ENCODE measurements at places on chromosomes 13 and 19.

GRCh38 chr13:45511310-45512097, 46.8 kb downstream of the COG3 start:
- no peak overlapping the region for H3K4me3 ChIP-seq
- DNase-seq, result no peak
- H3K27me3 ChIP-seq, result no peaks in the 10 kb centered on the region
- H3K4me1 ChIP-seq, result no peaks in the 10 kb centered on the region

GRCh38 chr13:98619556-98619955, 42.6 kb upstream of the STK24 start:
- H3K4me1 ChIP-seq, result peaks cover 5% of the 10 kb centered on the region
- H3K36me3 ChIP-seq, result no peaks in the 10 kb centered on the region
- H3K27ac ChIP-seq, result no peak overlapping the region
- no peak overlapping the region for H3K4me3 ChIP-seq

GRCh38 chr19:18257503-18258470, 16.5 kb downstream of the IQCN start:
- no peaks in the 10 kb centered on the region for H3K27me3 ChIP-seq
- peaks cover 29% of the 10 kb centered on the region for H3K36me3 ChIP-seq
- no peak overlapping the region for H3K4me3 ChIP-seq
- no peak overlapping the region for H3K27ac ChIP-seq
- no peaks in the 10 kb centered on the region for H3K4me1 ChIP-seq

- no peak overlapping the region for H3K27ac ChIP-seq
- no peaks in the 10 kb centered on the region for H3K27me3 ChIP-seq
- DNase-seq, result no peak
- H3K4me1 ChIP-seq, result no peaks in the 10 kb centered on the region
- no peaks in the 10 kb centered on the region for H3K36me3 ChIP-seq
Observed at GRCh38 chr13:61156753-61157152, 258.9 kb downstream of the PCDH20 start.

- no peak overlapping the region for H3K4me3 ChIP-seq
- H3K27ac ChIP-seq, result no peak overlapping the region
- no peaks in the 10 kb centered on the region for H3K36me3 ChIP-seq
Observed at GRCh38 chr13:24738366-24738847, 25.6 kb upstream of the RNF17 start.

DNA sequence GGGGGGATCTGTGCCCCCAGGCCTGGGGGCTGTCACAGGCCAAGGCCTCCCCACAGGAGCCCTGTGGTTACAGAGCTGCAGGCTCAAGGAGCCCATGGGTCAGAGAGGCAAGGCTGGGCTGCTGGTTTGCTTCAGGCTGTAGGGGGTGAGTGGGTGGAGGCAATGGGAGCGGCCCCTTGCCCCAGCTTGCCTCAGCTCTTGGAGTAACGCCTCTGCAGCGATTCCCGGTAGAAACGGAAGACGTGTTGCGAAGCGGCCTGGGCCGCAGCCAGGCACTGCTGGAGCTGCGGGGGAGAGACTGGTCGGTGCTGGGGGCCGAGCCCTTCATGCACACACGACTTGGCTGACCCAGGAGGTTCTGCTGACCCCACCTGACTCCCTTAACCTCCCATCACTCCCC, 10.1 kb downstream of the TMEM91 start:
- H3K36me3 ChIP-seq, result peaks cover 20% of the 10 kb centered on the region
- H3K27me3 ChIP-seq, result no peaks in the 10 kb centered on the region
- no peak overlapping the region for H3K27ac ChIP-seq
- DNase-seq, result no peak

- no peaks in the 10 kb centered on the region for H3K27me3 ChIP-seq
- no peaks in the 10 kb centered on the region for H3K36me3 ChIP-seq
- H3K4me3 ChIP-seq, result no peak overlapping the region
- no peak for DNase-seq
- peak overlapping the region; percentile 46 for H3K27ac ChIP-seq
Observed at GRCh38 chr13:51721496-51721895, 82.5 kb downstream of the DHRS12 start.

Data from tibial artery (tissue), 4 donors.